ENCODE measurements at places on chromosomes 5 and 9. TPM values are rescaled to one million over a fixed set of nuclear protein-coding genes. Genes with fewer than 3 reads are reported as not detected.
A peak's percentile ranks its signal among the peaks of the same experiment; 100 is the strongest.

GRCh38 chr9:122392714-122393113, 21.9 kb downstream of the PTGS1 start:
- no peak for DNase-seq

- no peak for DNase-seq
Measured at GRCh38 chr5:53073348-53073747, 36.2 kb downstream of the MOCS2 start.

CLINT1 gene
- total RNA-seq, result 68.4 TPM

DNA sequence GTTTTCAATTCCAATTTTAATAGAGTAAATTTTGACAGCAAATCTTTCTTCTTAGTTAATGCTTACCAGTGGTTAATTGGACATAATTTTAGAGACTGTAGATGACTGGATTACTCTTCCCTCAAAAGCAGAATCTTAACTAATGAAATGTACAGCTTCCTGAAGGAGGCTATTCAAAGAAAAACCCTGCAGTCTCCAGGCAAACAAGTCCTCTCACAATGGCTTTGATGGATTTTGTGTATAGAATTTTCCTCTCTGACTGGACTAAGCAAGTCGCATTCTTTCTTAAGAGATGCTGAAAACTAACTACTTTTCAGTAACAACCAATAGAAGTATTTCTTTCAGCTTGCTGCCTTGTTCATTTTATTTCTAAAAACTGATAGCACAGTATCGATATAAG, 35.7 kb upstream of the TMED7 start:
- DNase-seq, result no peak

DNA sequence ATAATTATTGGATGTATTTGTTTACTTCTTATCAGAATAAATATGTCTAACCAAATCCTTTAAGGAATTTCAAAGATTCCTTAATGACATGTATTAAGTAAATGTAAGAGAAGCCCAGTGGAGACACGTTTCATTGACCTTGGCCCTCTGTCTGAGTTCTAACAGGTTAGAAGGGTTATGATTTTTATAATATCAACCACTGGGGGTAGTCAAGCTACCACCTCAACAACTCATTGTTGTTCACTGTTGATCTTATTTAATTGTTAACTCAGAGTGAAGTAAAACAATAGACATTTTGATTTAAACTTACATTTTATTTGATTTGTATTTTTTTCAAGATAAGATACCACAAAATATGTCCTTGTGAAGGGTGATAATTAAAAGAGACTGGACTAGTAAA, 499.2 kb upstream of the COX7C start:
- DNase-seq, result no peak

GRCh38 chr9:14957109-14957508, 46.9 kb upstream of the FREM1 start:
- DNase-seq, result no peak

- no peak for DNase-seq
Measured at GRCh38 chr5:139199321-139199720, 1.2 kb upstream of the SIL1 start.

NTRK2 gene
- 2.3 TPM for total RNA-seq

DNA sequence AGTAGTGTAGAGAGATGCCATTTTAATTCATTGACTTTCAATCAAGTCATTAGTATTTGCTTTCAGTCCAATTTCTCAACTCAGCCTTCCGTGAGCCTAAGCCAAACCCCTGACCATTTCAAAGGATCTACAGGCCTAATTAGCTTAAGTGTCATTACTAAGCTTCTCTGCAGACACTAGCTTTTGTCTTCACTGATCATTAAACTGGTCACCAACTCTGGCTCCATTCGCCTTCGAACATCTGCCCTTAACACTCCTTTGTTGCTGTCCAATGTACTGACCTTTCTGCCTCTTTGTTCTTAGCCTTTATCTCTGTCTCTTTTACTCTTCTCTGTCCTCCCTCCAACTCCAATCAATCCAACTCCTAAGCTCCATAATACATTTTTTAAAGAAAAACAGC, 299.3 kb downstream of the DIRAS2 start:
- DNase-seq, result no peak

PLCXD3 gene
- total RNA-seq, result not detected

DNA sequence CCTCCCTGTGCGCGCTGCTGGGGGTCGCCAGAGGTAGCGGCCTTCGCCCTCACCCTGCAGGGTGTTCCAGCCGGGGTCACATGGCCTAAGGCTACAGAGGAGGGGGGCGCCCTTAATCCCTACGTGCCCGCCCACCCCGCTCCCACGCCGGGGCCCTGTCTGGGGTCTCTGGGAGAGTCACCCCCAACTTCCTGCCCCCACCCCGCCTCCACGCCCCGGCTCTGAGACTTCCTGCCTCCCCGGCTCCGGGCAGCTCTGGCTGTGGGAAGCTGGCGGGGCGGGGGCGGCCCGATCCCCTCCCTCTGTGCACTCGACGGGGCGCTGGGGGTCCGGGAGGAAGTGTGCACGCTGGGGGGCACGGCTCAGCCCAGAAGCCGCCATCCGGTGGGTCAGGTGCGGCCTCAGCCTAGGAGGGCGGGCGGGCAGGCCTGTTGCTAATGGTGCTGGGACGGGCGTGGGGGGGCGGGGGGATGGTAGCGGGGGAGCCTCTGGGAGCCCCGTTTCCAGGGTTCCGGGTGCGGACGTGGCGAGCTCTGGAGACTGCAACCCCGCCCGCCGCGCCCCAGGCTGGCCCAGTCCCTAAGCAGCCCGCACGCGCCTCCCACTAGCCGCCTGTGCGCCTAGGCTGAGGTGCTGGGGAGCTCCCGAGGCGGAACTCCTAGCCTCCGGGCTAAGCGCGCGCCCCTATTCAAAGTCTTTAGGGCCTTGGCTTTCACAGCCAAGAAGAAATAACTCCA, 61.6 kb downstream of the CXXC5 start:
- DNase-seq, result no peak

C9orf153 gene
- 0.12 TPM for total RNA-seq

GRCh38 chr5:104538734-104539133, 976.1 kb upstream of the NUDT12 start:
- DNase-seq, result no peak

- DNase-seq, result no peak
Measured at GRCh38 chr5:16461026-16461425, 4.6 kb downstream of the ZNF622 start.

GPR150 gene
- total RNA-seq, result 0.87 TPM

NR5A1 gene
- total RNA-seq, result not detected

SUB1 gene
- 430 TPM for total RNA-seq

DNA sequence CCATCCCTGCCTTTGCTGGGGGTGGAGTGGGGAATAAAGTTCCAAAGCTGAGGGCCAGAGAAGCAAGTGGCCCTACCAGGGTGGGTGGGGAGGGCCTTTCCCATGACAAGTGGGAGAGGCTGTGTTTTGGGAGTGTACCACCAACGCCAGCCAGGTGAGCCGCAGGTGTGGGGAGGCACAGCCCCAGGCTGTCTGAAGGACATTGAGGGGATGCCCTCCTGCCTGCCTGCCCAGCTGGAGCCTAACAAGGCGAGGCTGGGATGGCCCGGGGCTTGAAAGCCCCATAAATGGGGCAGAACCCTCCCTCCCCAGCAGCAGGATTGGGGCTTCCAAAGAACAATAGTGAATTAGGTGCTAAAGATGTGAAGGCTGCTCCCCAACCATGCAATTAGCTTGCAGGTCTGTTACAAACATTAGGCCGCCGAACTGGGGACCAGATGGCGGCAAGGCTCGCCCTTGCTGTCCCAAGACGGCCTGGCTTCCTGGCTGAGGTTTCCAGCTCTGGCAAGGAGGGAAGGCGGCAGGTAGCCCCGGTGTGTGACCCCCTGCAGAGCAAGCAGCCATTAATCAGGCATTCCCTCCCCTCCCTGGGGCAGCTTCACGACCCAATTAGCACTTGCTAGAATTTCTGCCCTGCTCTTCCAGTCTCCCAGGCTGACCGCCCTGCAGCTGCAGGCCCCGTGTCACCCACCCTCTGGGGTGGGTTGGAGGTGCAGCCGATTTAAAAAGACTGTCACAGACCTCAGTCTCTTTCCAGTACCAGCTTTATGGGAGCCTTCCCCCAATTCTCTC, 42.9 kb downstream of the FGF18 start:
- DNase-seq, result no peak

DNA sequence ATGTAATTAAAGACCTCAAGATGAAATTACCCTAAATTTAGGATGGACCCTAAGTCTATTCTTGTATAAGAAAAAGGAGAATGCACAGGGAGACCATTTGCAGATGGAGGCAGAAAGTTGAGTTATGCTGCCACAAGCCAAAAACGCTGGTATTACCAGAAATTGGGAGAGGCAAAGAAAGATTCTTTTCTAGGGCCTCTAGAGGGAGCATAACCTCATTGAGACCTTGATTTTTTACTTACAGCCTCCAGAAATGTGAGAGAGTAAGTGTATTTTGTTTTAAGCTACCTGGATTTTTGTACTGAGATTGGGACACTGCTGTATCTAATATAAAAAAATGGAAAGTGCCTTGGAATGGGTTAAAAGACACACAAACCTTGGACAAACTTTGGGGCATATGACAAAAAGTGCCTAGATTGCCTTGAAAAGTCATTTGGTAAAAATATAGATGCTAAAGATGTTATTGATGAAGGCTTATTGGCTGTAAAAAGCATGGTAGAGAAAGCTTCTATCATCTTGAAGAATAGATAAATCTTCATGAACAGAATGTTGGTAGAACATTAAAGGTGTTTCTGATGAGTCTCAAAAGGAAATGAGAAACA, 174.7 kb upstream of the PRDM9 start:
- no peak for DNase-seq

GRCh38 chr5:151094030-151094851, 13.4 kb upstream of the TNIP1 start:
- DNase-seq, result peak; percentile 51

DNA sequence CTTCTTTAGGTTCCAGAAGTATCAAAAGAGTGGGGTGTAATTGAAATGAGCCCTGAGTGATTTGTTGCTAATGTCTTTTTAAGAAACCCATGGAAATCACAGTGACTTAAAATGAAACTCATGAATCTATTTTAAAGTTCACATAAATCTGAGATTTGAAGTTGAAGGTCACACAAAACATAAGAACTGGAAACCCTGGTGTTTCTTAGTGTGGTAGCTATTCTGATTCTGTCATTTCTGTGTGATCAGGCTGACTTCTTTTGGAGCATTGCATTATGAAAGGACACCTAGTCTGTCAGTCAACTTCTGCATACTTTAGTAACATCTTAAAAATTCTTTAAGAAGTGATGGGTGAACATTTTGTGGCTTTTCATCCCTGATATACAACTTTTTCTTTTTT, 448.8 kb downstream of the TLE4 start:
- DNase-seq, result no peak

DNA sequence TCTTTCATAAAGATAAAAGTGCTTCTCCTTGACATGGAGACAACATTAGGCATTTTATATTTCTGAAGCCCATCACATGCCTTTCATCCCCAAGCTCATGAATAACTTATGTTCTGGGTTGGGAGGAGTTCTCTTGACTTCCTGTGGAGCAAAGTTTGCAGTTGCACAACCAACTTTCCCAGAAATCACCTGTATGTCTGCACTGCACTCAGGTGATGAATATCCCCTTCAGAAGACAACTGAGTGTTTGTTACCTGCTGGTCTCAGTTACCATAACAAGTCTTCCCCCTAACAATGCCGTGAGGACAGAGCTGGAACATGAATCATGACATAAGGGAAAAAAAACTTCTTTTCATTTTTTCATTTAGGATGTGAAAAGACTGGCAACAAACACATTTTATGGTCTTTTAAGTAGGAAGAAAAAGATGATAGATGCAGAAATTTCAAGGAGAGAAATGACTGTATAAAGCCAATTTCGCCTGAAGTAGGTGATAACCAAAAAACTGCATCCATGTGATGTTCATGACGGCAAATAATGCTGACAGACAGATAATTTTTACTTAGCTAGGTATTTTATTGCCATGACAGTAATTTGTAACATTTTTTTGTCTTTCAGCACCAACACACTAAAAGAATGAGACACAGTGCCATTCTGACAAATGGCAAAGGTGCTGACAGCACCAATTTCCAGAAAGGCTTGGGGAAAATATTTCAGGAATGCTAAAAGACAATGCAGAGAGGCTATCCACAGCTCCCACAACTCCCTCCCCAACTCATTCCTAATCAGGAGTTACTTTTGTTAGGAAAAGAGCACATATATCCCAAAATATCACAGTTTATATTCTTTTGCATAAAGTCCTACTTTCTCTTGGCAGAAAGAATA, 656.3 kb downstream of the PRELID2 start:
- no peak for DNase-seq

DNA sequence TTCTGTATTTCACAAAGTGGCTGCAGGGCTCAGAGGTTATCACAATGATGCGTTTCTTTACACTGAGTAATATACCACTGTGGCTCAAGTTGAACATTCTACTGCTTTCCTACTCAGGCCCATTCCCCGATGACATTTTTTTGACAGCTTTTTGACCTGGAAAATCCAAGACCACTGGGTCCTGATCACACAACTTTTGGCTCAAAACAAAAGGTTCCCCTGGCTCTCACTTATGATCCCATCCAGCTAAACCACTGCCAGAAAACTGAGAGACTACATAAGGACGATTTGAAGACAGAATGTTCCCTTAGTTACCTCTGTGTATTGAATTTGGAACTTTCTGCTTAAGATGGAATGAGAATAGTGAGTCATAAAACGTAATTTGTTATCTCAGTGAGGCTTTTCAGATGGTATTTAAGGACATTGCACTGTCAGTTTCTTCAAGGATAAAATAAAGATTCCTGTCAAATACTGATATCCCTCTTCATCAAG, 78.0 kb upstream of the FBXL7 start:
- no peak for DNase-seq

TMEM174 gene
- not detected for total RNA-seq

DNA sequence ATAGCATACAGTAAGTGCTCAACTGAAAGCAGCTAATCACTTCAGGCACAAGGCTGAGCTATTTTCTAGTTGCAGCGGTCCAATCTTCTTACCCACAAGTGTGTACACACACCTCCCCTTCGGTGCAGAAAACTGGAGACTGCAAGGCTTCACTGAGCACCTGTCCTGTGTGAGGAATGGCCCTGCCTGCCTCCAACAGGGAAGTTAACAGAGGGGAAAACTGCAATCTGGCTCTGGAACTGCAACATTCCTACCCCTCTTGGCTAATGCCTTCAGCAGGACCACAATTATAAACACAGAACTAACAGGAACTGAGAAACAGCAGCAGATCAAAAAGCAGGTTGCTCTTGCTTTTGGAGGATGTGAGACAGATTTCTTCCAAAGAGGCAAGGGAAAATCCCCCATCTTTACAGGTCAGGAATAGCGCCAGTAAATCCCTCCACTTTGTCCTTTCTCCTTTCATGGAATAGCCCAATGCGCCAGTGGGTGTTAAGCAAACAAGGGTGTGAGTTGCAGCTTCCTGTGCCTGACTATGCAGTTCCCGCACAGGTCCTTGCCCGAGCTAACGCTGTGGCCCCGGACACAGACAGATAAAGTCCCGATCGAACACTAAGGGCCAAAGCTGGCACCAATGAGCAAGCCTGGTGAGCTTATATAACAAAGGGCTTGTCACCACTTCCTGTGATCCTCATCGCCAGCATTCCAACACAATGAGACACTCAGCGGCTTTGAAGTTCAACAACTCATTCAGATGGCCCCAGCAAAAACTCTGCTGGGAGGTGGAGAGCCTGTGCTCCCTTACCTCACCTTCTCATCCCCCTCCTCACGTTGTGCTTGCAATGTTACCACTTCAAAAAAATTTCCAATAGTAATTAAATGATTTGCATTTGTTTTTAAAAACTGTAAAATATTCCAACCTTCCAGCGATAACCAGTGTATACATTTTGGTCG, 21.5 kb downstream of the SHB start:
- DNase-seq, result no peak
